Stimulated activated naive CD4-positive, alpha-beta T cell (primary cell): ENCODE measurements at places on chromosomes 4 and X.

DNA sequence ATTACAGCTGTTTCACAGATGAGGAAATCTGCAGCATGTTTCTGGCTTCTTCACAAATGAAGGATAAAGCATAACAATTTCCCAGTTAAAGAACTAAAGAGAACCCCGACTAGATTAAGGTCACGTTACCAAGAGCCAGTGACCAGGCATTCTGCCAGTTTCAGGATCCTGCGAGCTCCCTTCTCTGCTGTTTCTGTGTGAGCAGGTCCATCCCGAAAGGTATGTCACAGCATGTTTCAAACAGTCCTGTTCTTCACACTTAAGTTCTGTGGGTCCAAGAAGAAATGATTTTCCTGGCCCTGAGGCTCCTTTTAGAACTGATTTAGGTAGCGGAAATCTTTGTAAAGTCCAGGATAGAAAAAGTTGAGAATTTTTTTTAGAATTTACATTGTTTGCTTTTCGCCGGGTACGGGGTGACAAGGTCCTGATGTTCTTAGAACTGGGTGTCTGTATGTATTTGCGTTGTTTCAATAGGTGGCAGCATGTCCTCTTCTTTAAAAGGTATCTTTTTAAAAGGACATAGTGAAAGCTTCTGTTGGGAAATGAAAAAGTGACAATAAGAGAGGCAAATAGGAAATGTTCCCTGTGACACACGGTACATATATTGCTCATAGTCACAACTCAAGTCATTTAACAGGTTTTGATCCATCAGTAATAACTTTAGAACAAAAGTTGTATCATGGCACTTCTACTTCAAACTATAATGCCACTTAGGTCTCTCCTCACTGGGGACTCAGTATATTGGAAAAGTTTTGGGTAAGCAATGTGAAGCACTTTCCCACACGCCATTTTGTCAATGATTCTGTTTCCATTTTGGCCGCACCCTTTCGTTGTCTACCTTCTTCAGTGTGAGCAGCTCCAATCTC, 18.4 kb downstream of the IL21 start:
- DNase-seq: no peak

- DNase-seq: no peak
Observed at GRCh38 chr4:1082215-1083182, 30.9 kb downstream of the RNF212 start.

DNA sequence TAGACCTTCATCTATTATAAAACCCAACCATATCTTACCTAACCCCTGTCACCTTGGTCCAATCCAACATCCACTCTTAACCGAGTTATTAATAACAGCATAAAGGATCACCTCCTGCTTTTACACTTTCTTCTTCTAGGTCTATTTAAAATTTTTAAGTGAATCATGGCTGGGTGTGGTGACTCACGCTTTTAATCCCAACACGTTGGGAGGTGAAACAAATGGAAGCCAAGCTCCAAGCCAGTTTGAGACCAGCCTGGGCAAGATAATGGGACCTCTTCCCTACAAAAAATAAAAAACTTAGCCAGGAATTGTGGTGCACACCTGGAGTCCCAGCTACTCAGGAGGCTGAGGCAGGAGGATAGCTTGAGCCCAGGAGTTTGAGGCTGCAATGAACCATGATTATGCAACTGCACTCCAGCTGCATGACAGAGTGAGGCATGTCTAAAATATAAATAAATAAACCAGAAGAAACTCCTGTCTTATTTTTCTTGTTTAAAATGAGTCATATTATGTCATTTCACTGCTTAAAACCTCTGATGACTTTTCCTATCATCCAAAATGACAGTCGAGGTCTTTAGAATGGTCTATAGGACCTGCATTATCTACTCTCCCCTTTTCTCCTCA, 188.4 kb downstream of the GASK1B start:
- DNase-seq: no peak

GRCh38 chrX:13162772-13163410, 118.5 kb upstream of the FAM9C start:
- DNase-seq: no peak

DNA sequence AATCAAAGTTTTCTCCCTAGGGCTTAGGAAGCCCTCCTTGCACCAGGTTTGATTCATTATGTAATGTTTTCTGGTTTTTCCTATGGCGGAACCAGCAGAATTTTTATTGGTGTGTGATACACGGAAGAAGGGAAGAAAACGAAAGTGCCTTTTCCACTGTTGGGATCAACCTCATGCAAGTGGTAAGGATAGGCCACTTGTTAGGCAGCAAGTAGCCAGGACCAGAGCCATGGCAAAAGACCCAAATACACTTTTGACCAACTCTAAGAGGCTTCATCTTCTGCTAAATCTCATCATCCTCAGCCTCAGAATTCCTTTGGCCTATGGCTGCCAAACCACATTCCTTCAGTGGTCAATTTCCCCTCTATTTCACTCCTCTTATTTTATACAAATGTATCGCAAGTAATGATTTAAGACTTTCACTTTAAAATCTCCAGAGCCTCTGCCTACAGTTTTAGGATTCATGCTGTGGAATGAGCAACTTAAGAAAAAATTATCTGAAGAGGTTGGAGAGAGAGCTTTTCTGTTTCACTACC, 21.2 kb downstream of the PPAT start:
- DNase-seq: no peak

DNA sequence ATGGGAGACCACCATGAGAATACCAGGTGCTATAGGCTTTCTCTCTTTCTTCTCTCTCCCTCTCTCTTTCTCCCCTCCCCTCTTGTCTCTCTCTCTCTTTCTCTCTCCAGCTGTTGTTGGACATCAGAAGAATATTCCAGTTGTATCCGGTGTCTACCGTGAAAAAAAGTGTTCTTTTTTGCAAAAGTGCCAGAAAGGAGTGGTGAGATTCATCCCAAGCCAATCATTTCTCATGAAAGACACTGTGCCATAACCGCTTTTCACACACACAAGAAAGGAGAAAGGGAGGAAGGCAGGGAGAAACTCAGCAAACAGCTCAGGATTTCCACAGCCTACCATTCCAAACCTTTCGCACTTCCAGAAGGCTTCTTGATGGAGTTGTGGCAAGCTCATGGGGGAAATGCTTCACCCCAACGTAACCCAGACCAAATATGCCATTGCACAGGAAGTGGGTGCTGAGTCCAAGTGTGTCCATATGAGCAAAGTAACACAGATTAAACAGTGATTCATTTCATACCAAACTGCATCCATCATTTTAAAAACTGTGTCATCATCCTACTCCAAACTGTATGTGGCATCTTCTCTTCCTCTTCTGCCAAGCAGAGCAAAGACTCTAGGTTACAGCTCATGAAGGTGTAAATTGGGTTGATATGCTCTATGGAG, 224.0 kb downstream of the APBB2 start:
- no peak for DNase-seq

DNA sequence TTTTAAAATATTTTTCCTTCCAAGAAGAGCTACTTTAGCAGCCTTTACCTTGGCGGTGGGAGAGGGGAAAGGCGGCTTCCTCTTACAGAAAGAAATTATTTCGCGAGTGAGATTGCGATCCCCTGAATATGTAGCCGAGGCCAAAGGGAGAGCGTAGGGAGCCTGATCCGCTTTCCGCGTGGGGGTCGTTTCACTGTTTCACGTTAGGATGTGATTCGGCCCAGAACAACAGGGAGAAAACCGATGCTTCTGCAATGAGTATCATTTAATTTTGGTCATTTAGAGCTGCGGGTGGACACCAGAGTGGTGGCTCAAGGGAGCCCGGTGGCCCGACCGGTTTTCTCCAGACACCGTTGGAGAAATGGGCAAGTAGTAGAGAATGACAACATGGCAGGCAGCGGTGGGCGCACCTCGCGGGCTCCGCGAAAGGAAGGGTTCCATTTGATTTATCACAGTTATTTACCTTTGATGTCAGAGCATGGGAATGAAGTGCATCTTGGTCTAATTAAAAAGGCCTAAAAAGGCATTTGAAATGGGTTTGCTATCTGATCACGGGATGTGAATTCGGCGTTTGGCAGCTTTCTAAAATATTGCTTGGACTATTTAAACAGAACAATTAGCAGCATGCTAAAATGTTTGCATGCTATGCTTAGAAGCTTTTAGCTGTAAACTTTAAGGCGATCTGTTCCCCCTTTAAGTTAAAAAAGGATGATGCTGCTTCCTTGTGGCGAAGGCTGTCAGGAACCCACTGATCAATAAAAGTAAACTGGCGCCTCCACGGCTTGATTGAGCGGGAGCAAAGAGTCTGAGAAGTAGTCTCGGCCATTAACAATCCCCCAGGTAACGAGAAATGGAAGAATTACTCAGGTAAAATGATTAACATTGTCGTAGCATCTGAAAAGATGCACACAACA, 2.0 kb upstream of the PCDH19 start:
- no peak for DNase-seq

DNA sequence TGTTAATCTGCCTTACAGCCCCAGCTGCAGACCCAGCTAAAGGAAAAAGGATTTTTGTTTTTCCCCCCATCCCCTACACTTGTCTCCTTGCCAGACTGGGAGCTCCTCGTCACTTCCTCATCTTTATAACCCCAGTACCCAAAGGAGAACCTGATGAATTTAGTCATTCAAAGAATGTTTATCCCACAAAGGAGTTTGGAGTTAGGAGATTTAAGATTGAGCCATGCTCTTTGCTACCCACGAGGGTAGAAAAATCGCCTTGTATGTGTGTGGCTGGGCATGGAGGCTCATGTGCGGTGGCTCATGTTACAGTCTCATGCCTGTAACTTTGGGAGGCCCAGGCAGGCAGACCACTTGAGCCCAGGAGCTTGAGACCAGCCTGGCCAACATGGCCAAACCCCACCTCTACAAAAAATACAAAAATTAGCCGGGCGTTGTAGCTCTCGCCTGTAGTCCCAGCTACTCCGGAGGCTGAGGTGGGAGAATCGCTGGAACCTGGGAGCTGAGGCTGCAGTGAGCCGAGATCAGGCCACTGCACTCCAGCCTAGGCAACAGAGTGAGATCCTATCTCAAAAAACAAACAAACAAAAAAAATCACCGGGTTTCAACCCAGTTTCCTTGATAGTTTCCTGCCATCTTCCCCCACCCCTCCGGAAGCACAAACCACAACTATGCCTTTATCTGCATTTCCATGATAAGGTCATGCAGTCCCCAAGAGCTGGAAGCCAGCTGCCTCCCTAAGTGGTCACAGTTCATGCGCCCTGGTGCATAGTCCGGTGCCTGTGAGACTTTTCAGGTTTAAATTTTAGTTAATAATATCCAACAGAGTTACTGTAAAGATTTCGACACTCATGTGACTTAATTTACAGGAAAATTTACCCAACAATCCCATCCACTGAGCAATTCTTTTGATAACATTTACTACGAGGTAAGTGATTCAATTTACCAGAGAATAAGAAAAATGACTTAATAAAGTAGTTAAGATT, 1.5 kb downstream of the CFAP97 start:
- DNase-seq: no peak
